ENCODE measurements at places on chromosomes 6 and 20.
A peak's percentile ranks its signal among the peaks of the same experiment; 100 is the strongest.

GRCh38 chr6:33958526-33959328 lies 154.9 kb upstream of the MLN start:
- no peak for DNase-seq

DNA sequence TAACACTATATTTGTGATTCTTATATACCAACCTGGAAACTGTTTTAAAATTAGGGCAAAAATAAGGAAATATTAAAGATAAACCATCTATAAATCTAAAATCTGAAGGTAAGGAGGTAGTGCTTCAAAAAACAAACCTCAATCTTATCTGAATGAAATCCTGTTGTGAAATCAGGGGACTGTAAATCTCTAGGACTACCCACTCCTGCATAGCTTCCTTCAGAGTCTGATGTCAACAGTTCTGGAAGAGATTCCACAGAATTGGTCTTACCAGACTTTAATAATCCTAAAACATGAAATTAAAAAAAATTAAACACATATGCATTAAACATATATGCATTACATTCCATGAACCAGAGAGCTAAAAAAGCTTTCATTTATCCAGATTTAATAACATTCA lies 51.4 kb downstream of the IBTK start:
- no peak for DNase-seq

DNA sequence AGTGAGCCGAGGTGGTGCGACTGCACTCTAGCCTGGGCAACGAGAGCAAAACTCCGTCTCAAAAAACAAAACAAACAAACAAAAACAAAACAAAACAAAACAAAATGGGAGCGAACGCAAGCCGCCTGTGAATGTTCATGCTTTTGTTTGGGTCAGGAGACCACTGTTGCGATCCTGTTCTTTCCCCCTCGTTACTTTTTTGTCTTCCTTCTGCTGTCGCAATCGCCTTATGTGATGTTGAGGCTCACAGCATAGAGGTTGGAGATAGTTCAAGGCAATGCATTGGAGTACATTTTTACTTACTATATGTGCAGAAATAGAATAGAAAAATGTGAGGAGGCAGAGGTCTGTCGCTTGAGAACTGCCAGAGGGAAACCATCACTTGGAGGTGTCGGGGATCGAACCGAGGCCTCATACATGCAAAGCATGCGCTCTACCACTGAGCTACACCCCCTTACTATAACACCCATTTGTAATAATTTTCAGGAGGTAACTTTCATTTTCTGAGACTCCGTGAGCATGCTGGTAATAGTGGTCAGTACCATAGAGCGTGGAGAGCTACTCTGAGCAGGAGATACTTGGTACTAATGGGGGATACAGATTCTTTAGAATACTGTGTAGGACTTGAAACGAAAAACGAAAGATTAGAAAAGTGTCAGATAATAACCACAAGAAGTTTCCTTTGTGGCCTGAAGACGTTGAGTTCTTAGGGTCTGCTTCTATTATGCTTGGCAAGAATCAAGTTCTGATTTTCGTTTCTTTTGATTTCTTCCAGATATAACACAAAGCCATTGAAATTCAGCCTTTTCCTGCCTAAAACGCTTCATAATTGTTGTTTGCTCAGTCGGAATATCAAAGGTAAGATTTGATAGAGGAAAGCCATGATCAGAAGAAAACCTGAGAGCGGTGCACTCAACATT lies 121.1 kb downstream of the TRIM27 start:
- DNase-seq, result no peak

DNA sequence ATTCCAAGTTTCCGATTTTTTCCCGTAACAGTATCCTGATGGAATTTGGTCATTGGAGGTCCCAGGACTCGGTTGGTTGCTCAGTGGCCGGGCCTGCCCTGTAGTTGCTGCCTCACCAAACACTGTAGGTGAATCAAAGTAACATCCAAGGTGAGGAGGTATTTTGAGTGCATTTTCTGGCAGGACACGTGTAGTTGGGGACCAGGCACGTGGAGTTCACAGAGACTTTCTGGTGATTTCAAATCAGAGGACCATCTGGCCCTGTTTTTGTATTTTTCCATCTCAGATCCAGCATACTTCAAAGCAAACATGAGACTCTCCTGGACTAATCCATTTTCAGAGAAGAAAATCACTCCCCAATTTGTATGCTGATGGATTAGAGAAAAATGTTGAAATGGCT lies 9.9 kb upstream of the DTD1 start:
- DNase-seq, result no peak

DNA sequence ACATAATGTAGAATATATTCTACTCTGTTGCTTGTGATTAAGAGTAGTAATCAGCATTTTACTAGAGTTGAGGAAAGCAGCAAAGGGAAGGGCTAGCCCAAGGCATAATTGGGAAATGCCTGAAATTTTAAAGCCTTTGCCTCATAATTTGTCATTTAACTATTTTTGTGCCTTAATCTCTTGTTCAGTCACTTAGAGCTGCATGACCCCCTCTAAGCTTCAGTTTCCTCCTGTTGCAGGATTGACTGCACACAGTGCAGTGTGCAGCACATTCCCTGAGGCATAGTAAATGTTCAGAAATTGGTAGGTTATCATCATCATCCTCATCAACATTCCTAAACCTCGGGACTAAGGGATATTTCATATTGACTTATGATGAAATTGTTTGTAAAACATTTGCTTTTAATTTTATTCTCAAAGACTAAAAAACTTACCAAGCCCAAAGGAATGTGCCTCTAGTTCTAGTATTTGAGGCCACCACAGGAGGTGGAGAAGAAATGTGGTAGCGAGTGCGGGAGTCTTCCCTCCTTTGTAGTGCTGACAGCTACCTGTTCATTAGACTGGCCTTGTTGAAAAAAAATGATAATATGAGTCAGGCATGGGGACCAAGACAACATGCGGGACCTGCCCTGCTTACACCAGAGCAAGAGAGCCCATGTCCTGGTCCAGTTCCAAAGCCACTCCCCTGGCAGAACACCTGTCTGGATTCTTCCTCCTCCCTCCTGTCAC lies 14.8 kb upstream of the TENT5A start:
- DNase-seq, result no peak

DNA sequence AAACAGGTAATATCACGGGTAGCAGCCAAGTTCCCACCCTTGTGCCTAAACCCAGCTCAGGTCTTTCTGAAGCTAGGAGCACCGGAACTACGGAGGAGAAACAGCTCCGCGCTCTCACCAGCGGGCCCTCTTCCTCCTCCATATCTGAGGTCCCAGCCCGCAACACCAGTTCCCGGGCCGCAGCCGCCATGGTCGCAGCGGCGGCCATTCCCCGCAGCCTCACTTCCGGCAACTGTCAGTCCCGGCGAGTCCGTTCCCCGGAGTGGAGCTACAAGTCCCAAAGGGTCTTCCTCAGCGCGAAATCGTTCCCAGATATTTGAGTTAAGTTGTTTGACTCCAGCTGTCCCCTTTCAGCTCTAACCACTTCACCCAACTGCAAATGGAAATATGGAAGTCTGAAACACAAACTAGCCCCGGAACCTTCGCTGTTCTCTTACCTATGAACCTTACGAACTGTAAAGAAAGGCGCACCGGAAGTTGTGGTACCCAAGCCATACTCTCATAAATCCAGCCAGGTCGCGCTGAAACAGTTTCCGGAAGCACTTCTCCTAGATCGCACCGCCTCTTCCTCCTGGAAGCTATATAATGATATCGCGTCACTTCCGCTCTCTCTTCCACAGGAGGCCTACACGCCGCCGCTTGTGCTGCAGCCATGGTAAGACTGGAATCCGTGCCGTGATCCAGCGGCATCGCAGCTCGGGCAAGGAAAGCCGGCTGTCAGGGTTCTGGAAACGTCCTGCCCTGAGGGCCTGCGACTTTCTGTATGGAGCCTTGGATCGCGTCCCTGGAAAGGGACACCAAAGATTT lies at the start of the genes RPS18 and VPS52:
RPS18 (plus strand) TSS at position 608 of the 807 bp plus-strand sequence; CDS start at position 653, 45 bp downstream.
VPS52 (minus strand) TSS at position 409 of the 807 bp plus-strand sequence; CDS start at position 208, 201 bp downstream.
- peak; percentile 95 for DNase-seq

DNA sequence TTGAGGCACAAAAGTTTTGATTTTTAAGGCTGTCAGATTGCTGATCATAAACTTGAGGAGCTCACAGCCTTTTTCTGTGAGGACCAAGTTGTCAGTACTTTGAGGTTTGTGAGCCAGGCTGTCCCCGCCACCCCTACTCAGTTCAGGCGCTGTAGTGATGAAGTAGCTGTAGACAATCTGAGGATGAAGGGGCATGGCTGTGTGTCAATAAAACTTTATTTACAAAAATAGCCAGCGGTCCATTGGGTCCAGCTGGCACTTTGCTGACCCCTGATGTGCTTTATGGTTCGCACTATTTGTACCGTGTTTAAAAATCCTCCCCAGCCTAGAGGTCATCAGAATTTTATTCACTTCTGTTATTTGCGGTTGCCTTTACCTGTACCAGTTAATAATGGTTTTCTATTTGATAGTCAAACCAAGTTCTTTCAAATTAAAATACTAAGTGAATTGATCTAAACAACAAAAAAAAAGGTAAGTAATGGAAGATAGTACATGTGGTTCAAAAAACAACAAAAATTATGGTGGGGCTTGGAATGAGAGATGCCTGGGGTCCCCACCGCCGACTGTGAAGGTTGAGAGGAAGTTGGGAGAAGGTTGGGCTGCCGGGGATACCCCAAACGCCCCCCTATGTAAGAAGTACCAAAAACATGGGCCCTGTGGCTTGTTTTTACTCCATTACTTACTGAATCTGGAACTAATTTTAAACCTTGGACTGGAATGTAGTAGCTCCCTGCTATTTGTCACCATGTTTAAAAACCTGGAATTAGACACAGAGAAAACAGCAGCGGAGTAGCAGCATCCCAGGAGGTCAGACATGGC lies 123.6 kb downstream of the SYCP2 start:
- DNase-seq, result no peak

DNA sequence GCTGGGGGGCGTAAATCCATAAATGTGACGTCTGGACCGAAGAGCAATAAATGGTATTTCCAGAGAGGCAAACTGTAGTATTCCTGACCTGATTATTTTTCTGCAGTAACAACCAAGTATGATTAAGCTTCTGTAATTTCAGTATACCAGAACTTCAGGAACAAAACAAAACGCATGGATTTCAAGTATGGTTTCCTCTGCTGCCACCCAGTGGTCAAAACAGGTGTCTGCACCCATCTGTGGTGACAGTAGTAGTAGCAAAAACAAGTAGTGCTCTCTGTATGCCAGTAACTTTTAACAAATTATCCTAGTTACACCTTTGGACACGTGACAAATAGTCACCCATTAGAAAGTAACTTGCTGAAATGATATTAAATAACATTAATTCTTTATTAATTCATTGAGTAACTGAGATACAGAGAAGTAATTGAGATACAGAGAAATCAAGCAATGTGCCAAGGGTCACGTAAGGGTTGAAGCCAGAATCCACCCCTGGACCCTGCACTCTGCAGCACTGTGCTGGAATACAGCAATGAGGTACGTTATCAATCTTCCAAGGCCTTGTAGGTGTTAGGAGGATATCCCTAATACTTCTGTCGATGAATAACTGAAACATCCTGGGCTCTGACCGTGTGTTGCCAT lies 7.9 kb downstream of the CALHM4 start:
- DNase-seq, result peak; percentile 47

- no peak for DNase-seq
Measured at GRCh38 chr6:33746651-33747100, at the start of gene IP6K3. Gene IP6K3 (minus strand): TSS chr6:33746905. CDS start chr6:33735476, 11,429 bp downstream.

DNA sequence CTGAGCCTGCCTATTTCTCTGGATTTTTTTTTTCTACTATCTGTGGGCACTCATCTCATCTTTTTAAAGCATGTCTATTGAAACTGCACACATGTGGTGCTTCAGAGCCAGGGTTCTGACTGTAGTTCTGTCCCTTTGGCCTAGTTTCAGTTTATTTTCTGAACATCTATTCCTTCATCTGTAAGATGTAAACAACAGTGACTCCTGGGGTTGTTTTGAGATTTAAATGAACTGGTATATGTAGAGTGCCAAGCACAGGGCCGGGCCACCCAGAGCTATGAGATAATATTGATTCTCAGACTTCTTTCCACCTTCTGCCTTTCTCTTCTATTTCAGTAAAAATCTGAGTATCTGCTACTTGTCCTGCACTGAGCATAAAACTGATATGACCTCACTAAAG lies 185.1 kb downstream of the CARMIL1 start:
- no peak for DNase-seq

DNA sequence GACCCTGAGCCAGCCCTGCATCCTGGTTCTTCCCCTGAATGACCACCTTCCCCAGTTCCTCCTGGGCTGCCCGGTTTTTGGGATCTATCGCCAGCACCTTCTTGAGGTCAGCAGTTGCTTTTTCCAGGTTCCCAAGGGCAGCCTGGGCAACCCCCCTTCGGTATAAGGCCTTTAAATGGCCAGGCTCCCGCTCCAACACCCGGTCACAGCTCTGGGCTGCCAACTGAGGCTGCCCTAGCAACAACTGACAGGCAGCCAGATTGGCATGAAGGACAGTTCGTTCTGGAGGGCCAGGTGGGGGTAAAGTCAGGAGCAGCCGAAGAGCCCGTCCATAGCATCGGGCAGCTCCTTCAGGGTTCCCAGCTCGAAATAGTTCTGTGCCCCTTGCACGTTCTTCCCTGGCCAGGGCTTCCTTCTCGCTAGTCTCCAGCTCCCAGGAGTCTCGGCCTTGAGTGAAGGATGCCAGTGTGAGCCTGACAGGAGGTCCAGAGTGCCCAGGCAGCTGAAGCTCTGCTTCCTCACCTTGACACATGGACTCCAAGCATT lies 778 bp upstream of the ATF6B start:
- DNase-seq, result no peak

DNA sequence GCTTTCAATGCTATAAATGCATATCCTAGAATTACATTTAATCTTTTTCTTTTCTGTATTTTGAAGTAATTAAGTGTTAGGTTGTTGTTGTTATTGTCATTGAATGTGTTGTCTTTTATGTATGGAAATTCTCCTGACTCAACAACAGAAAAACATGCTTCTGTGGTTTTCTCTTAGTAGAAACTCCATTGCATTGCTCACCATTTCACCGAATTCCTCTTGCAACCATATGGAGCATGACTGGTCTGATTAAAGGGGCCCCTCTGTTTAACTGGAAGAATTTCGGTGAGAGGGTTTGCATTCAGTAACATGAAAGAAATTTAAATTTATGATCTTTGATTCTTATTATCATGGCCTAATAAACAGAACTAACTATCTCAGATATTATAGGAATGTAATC lies 454.3 kb upstream of the JARID2 start:
- DNase-seq, result no peak

- no peak for DNase-seq
Measured at GRCh38 chr6:131813991-131814390, 6.2 kb downstream of the ENPP1 start.

DNA sequence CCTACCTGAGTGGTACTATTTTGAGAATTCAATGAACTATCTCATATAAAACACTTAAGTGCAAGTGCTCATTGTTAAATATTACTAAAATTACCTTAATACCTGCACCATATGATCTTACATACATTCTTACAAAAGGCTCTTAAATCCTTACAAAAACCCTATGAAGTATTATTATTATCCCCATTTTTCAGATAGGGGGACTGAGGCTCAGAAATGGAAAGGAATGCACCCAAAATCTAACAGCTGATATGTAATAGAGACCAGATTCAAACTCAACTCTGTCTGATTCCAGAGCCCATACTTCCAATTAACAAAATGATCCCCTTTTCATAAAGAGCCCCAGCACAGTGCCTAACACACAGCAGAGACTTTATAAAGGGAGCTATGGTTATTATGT lies 17.5 kb downstream of the BCL2L1 start:
- DNase-seq, result no peak

GRCh38 chr6:105135056-105135455 lies 44.8 kb downstream of the POPDC3 start:
- no peak for DNase-seq
